Stimulated activated CD4-positive, alpha-beta T cell treated with anti-CD3 and anti-CD28 coated beads, Interleukin-12 subunit alpha, Interleukin-12 subunit beta, amount 100 ng/mL, for 24 hours (primary cell): ENCODE measurements at places on chromosomes 13 and 19.

DNA sequence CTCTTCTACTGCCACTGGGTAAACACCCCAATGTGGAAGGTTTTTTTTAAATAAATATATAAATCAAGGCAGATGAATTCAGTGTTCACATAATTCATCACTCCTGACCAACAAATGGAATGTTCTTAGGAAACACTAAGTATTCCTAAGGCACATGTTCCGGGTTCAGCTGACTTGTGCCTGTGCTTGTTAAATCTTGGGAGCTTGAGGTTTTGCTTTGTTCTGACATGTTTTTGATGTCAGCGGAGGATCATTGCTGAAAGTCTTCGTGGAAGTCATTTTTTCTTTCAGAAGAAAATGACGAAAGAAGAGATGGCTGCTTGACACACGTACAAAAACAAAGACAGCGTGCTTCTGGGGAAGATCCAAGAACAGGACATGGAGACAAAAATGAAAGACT lies 185.8 kb downstream of the MZT1 start:
- no peak for DNase-seq

- no peak for DNase-seq
Measured at GRCh38 chr19:53537121-53537520, 824 bp upstream of the ZNF331 start.

DNA sequence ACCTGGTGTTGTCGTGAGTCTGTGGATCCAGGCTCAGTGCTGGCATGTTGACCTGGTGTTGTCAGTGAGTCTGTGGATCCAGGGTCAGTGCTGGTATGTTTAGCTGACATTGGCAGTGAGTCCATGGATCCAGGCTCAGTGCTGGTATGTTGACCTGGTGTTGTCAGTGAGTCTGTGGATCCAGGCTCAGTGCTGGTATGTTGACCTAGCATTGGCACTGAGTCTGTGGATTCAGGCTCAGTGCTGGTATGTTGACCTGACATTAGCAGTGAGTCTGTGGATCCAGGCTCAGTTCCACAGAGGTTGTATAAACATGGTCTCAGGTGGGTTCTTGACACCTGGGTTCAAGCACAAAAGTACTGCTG lies 16.8 kb upstream of the PDCD2L start:
- DNase-seq: no peak

DNA sequence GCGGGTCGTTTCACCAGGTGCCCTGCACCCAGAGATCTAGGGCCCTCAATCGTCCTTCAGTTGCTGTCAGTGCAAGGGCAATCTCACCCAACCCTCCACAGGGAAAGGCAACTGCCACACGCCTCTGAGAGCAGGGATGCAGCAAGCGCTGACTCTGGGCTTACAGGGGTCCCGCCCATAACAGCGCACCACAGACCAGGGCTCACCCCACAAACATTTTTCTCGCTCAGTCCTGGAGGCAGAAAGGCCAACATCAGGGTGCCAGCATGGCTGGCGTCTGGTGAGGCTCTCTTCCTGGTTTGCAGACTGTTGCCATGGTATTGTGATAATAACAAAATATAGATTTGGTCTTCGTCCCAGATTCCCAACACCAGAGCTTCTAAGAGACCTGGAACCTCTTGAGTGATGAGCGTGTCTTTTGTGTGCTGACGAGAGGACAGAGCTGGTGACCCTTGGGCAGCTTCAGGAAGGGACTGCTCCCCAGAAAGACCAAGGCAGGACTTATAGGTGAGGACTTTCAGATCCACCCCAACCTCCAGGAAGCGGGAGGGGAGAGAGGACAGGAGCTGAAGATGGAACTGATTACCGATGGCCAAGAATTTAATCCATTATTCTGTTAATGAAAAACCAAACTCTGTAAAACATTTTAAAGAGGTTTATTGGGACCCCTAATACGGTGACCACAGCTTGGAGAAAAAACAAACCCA lies 51.3 kb downstream of the C13orf46 start:
- DNase-seq: no peak

- DNase-seq: no peak
Measured at GRCh38 chr19:38333245-38333644, 2.4 kb upstream of the CATSPERG start.

DNA sequence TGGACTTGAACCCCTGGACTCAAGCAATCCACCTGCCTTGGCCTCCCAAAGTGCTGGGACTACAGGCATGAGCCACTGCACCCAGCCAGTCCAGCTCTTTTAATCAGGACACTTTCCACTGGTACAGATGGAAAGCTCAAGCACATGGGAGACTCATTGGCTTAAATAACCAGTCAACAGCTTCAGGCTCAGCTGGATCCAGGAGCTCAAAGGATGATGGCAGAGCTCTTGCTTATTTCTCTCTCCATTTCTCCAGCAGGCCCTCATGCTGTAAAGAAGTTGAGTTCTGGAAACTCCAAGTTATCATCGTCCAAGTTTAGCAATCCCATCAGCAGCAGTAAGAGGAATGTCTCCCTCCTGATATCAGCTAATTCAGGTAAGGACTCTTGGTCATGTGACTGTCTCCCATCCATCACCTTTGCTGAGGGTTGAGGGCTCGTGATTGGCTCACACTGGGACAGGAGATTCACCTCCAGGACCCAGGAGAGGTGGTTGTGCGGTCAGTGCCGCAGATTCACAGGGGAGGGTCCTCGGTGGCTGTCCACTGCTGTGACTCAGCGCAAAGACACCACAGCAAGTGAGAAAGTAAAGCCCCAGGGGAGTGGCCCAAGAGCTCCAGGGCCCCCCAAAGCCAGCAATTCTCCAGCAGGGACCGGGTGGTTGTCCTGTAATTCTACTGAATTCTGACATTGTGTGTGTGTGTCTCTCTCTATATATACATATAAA lies 5.1 kb downstream of the CCL25 start:
- no peak for DNase-seq
